NB4 (cell line): ENCODE measurements at places on chromosomes 16 and 17.

DNA sequence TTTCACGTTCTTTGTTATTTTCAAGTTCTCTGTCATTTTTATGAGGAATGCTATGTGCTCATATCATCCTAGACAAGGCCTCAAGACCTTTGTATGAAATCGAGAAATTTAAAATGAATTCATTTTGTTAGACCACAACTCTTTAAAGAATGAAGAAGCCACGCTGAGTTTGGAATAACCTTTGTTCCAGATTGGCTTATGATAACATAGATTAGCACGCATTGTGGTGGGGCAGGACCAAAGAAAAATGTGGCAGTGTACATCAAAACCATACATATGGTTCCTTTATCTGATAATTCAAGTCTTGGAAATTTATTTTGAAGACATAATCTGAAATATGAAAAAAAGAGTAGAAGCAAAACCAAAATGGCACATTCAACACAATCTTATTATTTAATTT is 2.2 kb downstream of the HSD17B2 start:
- no peak for DNase-seq

GRCh38 chr16:64977206-64977920 is 144.5 kb downstream of the CDH11 start:
- DNase-seq: no peak

DNA sequence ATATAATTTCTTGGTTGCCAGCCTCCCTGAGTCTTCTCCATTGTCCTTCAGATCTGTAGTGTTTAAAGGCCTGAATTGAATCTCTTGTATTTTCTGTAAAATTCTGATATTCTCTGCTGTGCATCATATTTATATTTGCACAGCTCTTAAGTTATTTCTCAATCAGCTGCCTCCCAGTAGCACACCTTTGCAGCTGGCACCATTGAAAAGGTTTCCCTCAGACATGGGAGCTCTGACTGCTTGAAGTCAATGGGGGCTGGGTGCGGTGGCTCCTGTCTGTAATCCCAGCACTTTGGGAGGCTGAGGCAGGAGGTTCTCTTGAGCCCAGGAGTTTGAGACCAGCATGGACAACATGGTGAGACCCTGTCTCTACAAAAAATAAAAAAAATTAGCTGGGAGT is 40.4 kb downstream of the PITPNC1 start:
- no peak for DNase-seq

GRCh38 chr17:12229335-12229734 is 208.7 kb downstream of the MAP2K4 start:
- no peak for DNase-seq

- DNase-seq: peak; percentile 19
Measured at GRCh38 chr16:4690946-4691665, 2.3 kb upstream of the NUDT16L1 start.

GRCh38 chr16:66064801-66065530 is 301.5 kb upstream of the CDH5 start:
- no peak for DNase-seq

DNA sequence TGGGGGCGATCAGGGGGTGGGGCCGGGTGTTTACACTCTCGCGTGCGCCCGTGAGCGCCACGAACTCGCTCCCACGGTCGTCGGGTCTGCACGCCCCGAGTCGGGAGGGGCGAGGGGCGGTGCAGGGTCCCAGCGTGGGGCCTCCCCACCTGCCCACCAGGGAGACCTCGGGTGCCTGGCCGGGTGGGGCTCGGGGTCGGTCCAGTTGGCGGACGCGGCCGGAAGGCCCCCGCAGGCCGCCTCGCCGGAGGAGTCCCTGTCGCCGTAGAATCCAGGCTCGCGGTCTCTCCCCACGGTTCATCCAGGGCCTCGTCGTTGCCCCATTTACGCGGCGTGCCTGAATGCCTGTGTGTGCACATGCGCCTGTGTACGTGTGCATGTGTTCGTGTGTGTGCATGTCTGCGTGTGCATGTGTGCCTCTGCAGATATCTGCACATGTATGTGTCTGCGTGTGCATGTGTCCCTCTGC is 510 bp upstream of the RAB40B start:
- peak; percentile 31 for DNase-seq

DNA sequence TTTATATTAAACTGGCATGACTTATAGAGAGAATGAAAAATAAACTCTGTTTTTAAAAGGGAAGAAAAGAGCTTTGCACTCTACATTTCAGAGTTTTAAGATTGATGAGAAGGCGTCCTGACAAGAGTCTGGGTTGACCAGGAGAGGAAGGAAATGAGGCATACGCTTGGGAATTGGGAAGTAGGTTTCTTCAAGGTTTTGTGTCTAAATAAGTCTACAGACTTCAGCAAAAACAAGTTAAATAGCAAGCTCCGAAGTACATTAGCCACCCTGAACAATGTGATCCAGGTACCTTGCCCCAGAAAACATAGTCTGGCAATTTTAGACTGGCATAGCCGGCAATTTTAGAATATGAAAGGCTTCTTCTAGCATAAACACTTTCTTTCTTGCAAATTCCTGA is 28.5 kb upstream of the CCDC182 start:
- peak; percentile 16 for DNase-seq

- peak; percentile 61 for DNase-seq
Measured at GRCh38 chr17:44333371-44333770, 8.7 kb upstream of the SLC25A39 start.

GRCh38 chr17:19448341-19449268 is 37.6 kb downstream of the RNF112 start:
- no peak for DNase-seq

DNA sequence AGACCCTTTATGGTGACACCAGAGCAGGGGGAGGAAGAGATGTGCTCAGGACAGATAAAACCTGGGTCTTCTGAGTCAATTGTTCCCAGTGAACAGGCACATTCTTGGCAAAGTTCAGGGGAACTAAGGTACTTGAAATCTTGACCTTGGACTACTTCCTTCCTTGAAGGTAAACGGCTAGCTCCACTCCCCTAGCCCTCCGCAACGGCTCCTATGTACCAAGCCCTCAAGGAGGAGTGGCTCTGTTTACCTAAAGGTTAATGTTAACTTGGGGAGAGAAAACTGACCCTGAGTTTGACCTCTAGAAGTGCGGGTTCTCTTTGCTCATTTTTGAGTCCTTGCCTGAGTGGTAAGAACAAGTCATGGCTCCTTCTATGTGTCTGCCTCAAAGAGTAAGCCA is 7.8 kb downstream of the TTLL6 start:
- no peak for DNase-seq

DNA sequence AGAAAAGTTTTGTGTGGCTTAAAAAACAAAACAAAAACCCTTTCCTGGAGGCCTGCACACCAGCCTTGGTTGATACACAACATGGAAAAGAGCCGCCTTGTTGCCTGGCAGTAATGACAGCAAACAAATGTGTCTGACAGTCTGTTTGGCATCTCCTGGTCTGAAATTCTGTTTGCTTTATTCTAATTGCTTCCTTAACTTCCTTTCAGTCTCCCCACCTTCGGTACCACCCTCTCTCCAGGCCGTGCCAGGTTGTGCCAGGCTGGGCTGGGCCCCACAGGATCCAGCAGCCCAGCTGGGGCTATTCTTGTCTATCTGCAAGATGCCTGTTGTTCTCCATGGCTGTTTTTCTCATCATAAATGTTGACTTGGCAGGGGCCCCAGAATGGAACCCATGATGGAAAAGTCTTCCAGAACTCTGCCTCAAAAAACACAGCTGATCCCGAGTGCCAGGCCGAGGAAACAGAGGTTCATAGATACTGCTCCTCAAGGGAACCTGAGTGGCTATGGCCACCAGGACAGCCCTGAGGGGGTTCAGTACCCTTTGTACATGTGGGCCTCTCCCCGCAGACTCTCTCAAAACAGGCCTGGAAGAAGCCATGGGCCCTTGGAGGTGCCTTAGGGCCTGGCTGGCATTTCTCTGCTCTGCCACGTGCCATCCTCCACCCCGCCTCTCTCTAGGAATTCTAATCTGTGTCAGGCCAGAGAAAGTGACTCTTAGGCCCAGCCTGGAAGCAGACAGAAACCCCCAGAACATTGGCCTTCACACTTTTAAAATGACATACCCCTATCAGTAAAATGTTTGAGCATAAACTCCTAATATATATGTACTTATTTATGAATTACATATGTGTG is 50.5 kb downstream of the YPEL2 start:
- DNase-seq: no peak

DNA sequence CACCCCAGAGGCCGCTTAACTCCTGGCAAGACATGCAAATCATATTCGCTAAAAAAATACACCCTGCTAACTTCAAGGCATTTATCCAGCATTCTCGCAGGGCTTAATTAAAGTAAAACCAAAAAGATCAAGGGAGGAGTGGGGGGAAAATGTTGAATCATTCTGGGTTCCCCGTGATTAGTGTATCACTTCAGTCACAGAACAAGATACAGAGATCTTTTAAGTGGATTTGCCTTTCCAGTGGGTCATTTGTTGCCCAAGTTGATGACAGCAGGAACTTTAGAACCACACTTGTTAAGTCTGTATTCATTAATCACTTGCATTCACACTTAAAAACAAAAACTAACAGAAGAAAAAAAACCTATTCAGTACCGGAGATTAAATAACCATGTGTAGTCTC is 17.3 kb downstream of the CRYBA1 start:
- no peak for DNase-seq

DNA sequence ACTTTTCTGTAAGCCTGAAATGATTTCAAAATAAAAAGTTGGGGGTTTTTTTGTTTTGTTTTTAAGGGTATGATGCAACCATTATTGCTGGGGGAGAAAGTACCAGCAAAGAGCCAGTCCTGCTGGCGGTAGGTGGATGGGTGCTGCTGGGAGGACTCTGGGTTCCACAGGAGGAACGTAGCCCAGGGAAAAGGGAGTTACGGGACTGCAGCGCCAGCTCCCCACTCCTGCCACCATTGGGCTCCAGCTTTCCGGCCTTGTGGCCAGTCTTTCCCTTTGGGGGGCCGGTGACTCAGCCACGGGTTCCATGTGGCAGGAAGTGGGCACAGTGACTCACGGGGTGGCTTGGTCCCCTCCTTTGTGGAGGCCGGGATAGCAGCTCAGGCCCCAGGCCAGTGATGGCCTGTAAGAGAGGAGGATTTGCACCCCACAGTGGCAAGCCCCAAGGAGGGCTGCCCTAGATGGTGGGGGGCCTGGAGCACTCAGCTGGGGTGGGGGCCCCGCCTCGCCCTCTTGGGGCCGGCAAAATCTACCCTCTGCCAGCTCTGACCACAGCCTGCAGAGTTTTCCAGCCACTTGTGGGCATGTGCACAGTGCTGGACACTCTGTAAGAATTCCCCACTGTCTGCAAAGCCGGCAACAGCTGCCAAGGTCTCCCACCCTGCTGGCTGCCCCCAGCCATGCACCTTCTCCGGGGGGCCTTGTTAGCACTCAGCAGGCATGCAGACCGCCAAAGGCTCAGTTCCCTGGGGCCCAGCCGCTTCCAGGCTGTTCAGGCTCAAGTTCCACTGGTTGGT is 30.4 kb downstream of the SOCS3 start:
- peak; percentile 99 for DNase-seq

GRCh38 chr16:79165506-79165905 is 435.0 kb downstream of the MAF start:
- no peak for DNase-seq

GRCh38 chr16:38941-39892 is 14.2 kb downstream of the POLR3K start:
- peak; percentile 61 for DNase-seq
